ENCODE measurements at places on chromosomes 5 and 9.
A peak's percentile ranks its signal among the peaks of the same experiment; 100 is the strongest.

DNA sequence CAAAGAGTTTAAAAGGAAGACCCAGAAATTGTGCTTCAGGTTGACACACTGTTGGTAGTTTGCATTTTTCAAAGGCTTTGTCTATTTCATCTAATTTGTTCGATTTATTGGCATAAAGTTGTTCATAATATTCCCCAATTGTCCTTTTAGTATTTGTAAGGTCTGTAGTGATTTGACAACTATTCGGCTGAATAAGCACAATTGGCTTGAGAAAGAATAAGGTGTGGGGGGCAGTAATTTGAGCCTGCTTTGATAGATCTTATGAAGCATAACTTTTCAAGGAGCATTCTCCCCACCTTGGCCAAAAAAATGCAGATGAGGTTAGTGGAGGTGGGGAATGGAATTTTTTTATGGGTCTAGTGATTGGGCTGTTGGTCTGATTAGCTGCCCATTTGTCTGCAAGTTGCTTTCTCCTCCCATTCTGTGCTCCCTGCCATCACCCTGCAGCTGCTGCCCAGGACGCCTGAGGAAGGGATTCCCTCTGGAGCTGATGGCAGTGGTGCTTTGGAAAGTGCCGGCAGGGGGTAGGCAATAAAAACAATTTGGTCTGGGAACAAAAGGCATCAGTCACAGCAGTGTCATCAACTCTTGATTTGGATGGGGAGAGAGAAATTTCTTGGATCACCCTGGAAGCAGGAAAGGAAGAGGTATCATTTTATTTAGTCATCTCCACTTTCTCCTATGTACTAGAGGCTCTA lies 26.6 kb downstream of the WNT8A start:
- no peak for DNase-seq

- no peak for DNase-seq
Observed at GRCh38 chr5:10700516-10700915, 60.5 kb downstream of the DAP start.

GRCh38 chr9:72356041-72356582 lies 8.9 kb downstream of the ZFAND5 start:
- no peak for DNase-seq

DNA sequence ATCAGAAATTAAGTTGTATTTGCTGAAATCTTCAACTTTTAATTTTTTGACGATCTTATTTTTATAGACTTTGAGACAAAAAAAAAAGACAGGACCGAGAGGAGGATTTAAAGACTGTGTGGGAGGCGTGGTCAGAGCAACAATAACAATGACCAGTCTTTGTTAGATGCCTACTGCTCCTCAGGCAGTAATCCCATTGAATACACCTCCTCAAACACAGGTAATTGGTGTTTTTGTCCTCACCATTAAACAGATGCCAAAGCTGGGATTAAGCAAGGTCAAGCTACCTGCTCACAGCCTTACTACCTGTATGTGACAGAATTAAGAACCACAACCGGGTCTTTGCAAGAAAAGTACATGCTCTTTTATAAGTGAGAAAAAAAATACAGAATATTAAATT lies 233.3 kb upstream of the GRAMD2B start:
- DNase-seq, result no peak

DNA sequence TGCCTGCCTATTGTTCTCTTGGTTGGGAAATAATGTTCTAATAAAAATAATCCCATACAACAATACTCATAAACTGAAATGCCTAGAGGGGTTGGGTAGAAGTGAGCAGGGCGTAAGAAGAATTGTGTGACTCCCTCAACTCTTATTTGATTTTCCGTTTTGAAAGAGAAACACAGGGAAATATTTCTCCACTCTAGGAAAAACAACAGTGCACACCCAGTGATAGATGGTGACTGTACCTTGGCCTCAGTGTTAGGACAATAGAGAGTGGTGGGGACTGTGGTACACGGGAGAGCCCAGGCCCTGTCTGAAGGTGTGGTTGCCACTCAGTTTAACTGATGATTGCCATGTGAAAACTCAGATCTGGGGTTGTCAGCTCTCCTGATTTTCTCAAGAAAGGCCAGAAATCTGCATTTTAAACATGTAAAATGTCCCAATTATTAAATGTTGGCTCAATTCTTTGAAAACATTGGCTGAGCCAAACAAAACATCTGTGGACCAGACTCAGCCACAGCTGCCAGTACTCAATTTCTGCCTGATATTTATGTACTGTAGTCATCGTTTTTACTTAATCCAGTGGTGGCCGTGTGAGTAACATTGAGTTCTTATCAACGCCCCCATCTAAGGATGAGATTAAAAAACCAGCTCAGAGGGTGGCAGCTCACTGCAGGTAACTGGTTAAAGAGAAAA lies 103.8 kb upstream of the ZNF618 start:
- DNase-seq, result no peak

DNA sequence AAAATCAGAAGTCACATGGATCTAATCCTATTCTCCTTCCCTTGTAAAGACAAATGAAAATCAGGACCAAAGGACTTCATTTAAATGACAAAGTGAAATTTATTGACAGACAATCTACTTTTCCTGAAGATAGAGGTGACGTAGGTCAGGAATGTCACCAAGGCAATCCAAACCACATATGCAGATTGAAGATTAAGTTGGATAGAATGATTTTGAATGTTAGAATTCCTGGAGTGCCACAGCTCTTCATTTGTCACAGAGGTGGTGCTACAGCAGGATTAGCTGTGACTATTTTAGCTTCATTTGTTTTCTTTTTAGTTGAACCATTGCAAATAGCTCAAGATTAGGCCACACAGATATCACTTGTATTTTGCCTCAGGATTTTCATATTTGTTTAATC lies 736.0 kb upstream of the ARRDC3 start:
- no peak for DNase-seq

DNA sequence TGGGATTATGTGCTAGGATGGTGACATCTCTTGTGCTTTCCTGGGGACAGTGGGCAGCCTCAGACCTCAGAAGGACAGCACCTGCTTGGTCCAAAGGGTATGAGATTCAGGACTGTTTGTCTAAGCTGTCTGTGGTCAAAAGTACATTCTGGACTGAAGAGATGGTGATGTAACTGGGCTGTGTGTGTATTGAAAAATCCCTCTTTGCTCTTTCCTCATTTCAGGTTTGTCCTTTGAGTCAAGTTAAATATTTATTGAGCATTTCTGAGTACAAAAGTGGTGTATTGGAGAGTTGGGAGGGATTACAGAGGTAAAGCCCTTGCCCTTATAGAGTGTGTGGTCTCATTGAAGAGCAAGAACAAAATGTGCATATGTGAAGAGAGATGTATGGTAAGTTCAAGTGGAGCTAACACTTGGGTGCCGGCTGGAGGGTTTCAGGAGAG lies 46.7 kb downstream of the RCL1 start:
- DNase-seq, result no peak

DNA sequence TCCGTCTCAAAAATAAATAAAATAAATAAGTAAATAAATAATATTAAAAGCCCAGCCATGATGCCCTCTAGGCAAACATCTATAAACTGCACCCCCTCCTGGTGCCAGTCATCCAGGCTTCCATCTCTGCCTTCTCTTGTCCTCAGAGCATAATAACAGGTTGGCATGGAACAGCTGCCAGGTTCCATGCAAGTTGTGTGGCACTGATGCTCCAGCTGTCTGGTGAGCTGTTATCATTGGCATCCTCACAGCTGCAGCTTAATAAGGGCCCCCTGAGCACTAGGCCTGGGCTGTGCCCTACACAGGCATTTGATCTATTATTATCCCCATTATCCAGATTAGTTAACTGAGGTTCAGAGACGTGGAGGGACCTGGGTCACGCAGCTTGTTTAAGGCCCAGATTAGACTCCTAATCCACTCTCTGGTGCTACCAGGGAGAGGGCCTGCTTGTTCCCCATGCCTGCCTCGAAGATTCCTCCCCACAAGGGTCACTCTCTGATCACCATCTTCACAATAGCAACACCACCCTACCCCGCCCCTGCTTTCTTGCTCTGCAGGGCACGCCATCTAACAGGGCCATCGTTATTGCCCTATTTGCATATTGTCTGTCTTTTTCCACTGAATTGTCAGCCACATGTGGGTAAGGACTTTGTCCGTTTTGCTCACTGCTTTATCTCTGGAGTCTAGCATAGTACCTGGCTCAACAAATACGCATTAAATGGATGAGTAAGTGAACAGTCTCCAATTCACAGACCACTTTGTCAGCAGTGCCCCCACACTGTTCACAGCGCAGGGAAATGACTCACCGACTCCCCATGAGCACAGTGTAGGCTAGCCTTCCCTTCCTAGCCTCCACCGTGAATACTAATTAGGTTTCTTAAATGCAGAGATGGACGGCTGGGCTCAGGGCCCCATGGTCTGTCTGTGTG lies 1.5 kb upstream of the DNM1 start:
- DNase-seq, result no peak

DNA sequence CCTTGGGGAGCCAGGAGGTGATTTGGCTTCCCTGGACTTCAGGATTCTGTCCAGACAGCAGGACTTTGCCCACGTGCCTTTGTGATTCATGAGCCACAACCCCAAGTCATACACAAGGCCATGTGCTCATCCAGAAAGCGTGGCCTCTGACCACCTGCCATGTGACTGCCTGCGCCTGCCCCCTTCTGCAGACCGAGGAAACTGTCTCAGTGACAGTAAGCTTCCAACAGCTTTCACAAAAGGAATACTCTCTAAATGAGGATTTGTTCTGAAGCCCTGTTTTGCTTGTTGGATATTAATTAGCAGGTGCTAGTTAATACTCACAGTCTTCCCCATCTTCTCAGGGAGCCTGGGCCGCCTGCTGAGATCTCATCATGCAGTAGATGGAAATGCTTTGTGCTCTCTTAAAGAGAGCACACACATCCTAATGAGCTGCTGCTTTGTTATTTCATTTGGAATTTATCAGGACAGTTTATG lies 36.9 kb upstream of the ANGPTL2 start:
- no peak for DNase-seq

GRCh38 chr9:107060062-107060461 lies 197.1 kb downstream of the ZNF462 start:
- DNase-seq, result no peak

GRCh38 chr5:113663879-113664541 lies 150.5 kb downstream of the YTHDC2 start:
- peak; percentile 14 for DNase-seq

GRCh38 chr5:88396751-88397281 lies 128.2 kb upstream of the TMEM161B start:
- no peak for DNase-seq

DNA sequence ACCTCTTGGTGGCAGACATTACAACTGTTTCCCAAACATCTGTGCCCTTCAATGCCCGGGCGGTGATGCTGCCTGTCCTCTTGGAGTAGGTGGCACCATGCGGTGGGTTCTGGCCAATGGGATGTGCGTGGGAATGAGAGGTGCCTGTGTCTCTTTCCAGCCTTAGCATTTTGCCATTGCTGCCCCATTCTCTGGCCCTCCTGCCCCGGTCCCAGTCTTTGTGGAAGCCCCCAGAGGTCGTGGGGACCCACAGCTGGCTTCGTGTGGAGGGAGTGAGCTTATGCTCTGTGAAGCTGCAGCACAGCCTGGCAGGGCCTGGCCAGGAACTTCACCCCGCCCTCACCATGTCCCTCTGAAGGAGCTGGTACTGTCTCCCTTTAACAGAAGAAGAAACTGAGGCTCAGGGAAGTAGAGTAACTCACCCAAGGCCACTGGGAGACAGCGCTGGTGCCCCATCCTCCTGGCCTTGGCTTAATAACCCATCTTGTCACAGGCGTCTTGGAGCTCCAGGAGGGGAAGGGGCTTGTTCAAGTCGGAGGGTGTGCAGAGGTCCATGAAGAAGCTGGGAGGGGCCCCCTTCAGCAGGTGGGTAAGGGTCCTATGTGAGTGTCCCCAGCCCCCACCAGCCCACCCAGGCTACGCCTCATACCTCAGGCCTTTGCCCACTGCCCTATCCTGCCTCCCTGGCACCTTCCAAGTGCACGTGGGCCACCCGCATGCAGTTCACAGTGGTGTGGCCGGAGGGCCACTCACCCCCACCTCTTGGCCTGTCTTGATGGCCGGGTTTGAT lies 173.6 kb downstream of the GAPVD1 start:
- DNase-seq, result no peak

DNA sequence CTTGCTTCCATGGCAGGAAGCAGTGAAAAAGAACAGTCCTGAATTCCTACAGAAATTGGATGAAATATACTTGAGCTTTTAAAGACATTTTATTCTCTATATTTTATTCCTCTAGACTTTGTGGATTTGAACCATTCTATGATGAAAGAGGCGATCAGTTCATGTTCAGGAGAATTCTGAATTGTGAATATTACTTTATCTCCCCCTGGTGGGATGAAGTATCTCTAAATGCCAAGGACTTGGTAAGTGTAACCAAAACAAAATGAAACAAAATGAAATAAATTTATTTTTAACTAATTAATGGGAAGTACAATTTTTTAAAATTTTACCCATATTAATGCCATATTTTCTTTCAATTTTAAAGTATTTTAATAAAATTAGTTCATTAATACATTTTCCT lies 34.1 kb downstream of the STARD4 start:
- DNase-seq, result no peak

DNA sequence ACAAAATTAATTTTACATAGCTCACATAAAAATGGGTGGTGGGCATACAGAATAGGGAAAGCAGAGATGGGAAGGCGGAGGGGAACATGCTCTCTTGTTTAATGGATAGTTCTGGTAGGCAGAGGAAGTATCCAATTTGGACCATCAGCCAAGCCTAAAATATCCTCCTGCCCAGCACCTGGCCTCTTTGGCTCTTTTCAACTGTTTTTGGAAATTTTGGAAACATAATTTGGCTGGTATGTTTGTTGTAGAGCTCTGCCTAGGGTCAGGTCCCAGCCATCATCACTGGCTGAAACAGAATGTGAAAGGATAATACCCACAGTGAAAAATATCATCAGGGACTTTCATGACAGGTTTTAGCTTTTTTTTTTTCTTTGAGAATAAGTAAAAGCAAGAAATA lies 467.3 kb upstream of the DMAC1 start:
- no peak for DNase-seq

- no peak for DNase-seq
Observed at GRCh38 chr9:28317745-28318144, 744.5 kb upstream of the C9orf72 start.

GRCh38 chr5:109688630-109688969 lies 1.1 kb upstream of the MAN2A1 start:
- peak; percentile 11 for DNase-seq

DNA sequence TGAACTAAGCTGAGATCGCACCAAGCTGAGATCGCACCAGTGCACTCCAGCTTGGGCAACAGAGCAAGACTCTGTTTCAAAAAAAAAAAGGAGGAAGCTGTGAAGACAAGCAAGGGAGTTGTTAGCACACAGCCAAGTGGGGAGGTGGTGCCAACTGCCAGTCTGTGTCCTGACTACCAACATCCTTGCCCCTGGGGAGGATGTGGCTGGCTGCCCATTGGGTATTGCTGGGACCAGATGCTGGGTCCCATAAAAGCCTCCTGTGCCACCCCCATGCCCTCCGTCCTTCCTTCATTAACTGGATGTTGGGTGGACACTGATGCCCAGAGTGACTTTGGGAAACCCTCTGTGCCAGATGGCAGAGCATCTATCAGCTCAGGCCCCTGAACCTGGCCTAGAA lies 157.1 kb upstream of the COL5A1 start:
- DNase-seq, result no peak
